Stimulated activated CD8-positive, alpha-beta memory T cell treated with anti-CD3 and anti-CD28 coated beads, Interleukin-2, amount 100 ng/mL, for 1 hour (primary cell): ENCODE measurements at places on chromosomes 11 and 22.

DNA sequence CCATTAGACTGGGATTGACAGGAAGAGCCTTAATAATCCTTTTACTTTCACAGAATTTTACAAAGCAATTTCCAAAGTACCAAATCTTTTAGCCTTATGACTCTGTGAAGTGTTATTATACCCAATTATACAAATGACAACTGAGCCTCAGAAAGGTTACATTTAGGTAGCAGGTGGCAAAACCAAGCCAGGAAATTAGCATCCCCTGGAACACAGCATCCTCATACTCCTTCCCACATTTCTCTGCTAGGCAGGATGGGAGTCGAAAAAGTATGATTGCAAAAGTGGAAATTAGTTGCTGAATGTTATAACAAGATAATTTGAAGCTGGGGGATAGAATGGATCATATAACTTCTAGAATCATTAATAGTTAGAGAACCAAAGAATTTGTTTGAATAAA is 359.7 kb upstream of the PDGFD start:
- DNase-seq, result no peak

DNA sequence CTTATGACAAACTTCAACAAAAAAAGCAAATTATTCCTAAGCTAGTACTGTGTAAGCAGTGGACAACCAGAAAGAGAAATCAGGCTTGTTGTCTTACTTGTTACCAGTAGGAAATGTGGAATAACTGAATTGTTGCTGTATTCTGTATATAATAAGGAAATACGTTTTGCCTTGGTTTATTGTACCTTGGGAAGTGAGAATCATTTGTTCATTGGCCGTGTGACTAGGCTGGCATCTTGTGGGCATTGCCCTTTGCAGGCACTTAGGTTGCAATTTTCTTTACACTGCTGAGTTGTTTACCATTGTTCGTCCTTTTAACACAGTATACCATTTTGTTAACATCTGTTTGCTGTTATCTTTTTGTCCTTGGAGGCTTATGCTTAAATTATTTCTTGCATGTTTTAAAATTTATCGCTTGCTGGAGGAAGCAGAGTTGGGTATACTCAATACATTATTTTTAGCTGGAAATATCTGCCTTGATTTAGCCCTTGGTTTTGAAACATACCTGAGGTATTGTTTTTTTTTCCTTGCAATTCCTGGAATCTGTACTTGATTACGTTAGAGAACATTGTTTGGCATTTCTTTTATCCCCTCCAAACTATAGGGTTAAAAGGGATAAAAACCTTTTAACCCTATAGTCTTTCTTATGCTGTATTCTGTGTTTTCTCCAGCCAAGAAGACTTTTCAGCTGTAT is 109.3 kb downstream of the DDX10 start:
- DNase-seq, result no peak

DNA sequence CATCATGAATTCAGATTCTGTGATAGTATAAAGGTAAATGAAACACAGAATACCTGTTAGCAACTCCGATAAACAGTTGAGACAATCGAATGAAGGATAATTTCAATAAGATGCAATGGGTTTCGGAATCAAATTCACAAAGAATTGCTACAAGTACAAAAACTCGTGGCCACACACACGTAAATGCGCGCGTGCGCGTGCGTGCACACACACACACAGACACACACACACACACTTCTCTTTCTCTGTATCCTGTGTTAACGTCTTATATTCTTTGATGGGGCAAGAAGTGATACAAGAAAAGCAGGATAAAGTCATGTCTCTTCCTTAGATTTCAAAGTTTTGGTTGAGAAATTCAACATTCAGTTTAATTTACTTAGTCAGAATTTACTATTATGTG is 57.2 kb downstream of the FOLH1 start:
- no peak for DNase-seq

- DNase-seq, result no peak
These were observed 9.5 kb upstream of the ST3GAL4 start for GRCh38 chr11:126345759-126346585.

DNA sequence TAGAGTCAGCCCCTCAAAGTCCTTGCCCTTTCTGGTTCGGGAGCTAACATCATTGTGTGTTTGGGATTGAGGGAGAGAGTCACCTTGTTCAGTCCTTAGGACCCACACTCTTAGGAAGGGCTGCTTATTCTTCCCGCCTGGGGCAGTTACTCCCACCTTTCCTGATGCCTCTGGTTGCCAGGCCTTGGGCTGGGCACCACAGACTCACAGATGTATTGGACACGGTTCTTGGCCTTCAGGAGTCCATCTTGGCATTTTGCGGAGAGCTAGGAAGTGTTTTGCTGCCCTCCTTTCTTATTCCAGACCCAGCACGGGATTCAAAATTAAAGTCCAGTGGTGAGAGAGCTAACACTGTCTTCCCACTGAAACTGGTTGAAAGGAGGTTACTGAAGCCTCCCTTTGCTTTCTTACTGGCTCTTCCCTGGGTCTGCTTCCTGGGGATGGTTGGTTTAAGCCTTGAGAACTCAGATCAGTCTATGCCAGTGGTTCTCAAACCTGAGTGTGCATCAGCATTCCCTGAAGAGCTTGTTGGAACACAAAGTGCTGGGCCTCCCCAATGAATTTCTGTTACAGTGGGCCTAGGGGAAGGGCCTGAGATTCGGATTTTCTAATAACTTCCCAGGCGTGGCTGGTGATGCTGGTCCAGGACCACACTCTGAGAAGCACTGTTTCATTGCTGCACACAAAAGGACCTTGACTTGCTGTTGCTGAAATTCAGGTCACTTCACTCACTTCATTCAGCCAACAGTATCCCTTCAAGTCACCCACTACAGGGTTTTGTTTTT is 1.4 kb downstream of the OSBP2 start:
- no peak for DNase-seq

DNA sequence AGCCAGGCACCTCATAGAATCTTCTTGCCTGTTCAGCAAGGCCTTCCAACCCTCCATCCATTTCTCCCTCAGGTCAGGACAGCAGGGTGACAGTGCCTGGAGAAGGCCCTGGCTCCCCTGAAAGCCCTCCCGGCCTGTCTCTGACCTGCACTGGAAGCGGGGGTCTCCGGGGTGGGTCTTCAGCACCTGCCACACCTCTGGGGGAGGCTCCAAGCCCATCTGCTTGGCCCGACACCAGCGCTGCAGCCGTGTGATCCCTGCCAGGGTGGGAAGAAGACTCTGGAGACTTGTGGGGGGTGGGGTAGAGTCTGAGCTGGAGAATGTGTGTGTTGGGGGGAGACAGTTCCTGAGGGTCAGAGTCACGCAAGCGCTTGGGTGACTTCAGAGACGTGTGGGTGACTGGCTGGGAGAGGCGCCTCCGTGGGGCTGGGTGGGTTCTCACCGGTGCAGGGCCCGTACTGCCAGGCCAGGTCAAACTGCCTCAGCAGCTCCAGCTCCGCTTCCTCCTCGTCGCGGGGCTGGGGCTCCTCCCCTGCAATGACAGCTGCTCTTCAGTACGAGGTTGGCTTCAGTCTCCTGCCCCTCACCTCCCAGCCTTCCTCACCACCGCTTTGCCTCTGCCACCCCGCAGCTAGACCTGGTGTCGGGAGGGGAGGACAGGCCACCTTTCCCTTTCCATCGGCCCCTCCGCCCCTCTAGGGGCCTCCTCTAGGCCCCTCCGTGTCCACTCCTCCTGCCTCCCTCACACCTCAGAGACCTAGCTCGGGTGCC is 615 bp downstream of the POLD4 start:
- DNase-seq, result no peak

GRCh38 chr11:46712874-46713576 is 6.0 kb upstream of the F2 start:
- DNase-seq, result no peak

DNA sequence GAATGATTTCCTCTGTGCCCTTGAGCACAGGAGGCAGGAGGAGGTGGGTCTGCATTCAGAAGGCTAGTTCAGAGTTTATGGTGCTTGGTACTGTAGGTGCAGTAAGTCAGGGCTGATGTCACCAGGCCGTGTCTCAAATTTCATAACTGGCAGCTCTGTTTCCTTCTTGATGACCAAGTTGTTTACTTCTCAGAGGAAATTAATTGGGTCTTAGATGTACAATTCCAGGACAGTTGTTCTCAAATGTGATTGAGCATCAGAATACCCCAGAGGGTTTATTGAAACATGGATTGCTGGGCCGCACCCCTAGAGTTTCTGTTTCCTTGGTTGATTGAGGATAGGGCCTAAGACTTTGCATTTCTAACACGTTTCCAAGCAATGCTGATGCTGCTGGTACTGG is 6.2 kb downstream of the AMOTL1 start:
- DNase-seq, result no peak

GRCh38 chr22:46993633-46994032 is 231.2 kb downstream of the TBC1D22A start:
- DNase-seq, result no peak

GRCh38 chr11:36261094-36261493 is 28.1 kb downstream of the COMMD9 start:
- no peak for DNase-seq

- DNase-seq, result peak; percentile 60
These were observed 5.3 kb upstream of the LRRN4CL start for GRCh38 chr11:62694455-62695167.

- no peak for DNase-seq
These were observed 307.7 kb downstream of the SHANK2 start for GRCh38 chr11:70944636-70945035.

DNA sequence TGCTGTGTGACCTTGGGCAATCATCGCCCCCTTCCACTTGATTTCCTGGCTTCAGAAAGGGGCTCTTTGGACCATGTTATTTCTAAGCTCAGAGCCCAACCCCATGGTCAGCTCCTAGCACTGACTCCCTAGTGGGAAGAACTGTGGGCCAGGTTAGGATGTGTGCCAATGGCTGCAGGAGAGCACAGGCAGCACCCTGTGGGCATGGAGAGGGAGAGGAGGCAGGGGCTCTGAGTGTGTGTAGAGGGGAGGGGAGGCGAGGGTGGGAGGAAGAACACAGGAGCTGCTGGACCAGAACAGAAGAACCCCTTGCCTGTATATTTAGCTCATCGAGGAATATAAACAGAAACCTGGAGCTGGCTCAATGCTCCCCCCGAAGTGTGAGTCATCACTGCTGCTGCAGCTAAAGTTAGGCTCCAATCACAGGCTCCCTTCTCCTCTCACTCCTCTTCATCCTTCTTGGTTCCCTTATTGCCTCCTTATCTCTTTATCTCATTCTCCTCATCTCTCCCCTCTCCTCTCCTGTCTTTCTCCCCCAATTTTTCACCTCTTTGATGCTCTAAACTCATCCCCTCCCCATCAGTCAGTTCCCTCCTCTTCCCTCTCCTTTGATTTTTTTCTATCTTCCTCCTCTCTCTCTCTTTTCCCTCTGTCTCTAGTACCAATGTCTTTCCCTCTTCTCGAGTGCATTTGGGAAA is 14.5 kb upstream of the RPS19BP1 start:
- no peak for DNase-seq

DNA sequence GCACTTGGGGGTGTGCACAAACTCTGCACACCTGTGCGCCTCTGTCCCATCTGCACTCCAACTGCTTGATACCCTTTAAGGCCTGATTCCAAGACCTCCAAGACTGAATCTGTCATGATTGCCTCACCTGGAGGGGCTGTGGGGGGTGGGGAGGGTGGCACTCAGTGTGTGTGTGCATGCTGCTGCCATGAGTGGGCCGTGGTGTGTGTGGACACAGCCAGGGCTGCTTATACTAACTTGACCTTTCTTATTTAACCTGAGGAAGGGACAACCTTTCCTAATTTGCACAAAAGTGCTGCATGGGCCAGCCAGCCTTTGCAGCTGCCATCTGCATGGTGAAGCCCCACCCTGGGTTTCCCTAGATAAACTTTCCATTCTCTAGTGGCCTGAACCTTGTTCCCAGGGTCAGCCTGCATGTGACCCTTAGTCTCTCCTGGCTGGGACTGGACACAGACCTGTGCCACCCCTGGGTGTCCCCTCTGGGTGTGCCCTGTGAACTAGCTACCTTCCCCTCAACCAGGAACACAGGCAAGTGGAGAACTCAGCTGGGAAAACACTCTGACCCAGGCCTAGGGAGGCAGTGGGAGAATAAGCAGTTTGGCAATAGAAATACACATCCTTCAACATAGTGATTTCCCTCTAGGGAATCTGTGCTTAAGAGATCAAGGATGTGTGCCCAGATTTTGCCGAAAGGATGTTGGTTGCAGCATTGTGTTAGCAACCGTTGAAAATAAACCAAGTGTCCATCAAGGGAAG is 45.4 kb upstream of the DKK3 start:
- DNase-seq, result no peak

DNA sequence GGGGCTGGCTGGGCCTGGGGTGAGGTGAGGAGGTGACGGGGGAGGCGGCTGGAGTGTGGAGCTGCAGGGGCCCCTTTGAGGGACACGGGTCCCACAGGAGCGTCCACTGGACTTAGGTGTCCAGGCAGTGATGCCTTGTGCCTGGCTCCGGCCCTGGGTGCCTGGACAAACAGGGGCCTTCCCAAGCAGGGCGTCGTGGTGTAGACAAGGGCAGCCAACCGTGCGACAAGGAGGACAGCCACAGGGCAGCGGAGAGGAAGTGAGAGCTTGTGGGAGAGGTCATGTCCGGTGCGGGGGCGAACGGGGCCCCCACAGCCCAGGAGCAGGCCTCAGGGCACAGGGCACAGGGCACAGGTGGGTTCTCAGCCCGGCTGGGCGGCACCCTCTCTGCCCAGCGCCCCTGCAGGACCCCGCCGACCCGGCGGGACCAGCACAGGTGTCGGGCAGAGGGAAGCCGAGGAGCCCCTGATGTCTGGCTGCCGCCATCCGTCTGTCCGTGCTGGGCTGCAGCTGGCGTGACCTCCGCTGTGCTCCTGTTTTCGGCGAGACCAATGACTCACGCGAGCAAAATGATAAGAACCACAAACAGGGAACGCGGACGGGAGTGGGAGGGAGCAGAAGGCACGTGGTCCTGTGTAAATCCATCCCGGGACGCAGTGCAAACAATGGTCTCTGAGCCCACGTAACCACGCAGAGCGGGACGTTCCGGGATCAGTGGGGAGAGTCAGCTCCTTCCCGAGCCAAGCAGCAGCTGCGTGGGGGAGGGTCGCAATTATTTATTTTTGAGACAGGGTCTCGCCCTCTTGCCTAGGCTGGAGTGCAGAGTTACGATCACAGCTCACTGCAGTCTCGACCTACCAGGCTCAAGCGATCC is 49.1 kb upstream of the A4GALT start:
- DNase-seq, result no peak

DNA sequence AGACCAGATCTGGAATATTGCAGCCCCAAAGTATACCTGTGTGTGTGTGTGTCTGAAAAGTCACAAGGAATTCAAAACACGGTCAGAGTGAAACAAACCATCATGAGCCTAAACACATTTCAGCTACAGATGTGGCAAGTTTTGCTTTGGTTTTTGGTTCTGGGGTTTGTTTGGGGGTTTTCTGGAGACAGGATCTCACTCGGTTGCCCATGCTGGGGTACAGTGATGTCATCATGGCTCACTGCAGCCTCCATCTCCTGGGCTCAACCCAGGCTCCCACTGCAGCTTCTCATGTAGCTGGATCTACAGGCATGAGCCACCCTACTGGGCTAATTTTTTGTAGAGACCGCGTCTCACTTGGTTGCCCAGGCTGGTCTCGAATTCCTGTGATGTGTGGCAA is 41.4 kb upstream of the PHF21A start:
- no peak for DNase-seq
